ENCODE measurements at places on chromosomes 5 and 9.
A peak's percentile ranks its signal among the peaks of the same experiment; 100 is the strongest.

DNA sequence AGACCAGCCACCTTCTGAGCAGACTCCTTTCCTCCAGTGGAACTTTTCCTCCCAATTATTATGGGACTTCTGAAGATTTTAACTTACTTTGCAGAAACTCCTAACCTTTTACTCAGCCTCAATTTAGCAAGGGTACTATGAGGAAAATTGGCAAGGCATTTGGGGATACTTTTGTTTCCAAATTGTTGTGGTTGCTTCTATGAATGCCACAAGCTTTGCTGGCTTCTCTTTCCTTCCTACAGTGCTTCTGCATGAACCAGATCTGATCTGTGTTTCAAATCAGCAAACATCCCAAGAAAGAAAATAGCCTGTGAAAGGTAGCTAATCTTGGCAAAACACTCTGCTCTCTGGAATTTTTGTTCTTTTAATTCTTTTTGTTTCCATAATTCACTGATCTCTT, 57.3 kb upstream of the TAF11L2 start:
- no peak for DNase-seq

DNA sequence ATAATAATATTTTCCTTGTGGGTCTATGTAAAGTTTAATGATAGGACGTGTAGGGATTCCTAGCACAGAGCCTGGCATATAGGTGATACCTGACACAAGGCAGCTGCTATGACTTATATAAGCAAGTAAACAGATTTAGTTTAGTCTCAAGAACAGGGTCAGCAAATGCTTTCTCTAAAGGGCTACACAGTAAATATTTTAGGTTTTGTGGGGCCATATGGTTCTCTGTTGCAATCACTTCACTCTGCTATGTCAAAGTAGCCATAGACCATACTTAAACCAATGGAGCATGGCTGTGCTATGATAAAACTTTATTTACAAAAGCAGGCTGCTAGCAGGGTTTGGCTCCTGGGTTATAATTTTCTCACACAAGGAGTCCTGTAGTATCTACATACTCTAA, 204.8 kb upstream of the KLF4 start:
- DNase-seq, result no peak

DNA sequence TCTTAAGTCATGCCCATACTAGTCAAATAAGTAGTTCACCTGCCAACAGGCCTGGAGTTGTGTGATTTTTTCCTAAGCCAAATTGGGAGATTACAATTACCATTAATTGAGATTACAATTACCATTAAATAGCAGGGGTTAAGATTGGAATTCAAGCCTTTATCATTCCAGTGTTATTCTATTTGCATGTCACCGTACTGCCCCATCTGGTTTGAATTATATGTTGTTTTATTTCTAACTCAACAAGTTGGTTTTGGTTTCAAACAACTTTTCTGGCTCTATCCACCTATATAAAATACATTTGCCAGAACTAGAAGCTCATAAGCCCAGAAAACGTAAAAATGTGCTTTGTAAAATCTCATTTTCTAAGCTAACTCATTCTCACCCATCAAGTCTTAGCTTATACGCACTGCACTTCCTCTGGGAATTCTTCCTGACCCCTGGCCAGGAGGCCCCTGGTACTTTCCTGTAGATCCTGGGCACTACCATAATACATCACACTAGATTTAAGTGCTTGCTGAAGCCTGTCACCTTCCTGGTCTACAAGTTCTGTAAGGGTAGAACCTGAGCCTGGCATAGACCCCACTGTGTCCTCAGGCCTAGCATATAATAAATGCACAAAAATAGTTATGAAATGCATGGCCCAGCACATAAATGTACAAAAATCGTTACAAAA, 242.0 kb upstream of the TRPM3 start:
- no peak for DNase-seq

DNA sequence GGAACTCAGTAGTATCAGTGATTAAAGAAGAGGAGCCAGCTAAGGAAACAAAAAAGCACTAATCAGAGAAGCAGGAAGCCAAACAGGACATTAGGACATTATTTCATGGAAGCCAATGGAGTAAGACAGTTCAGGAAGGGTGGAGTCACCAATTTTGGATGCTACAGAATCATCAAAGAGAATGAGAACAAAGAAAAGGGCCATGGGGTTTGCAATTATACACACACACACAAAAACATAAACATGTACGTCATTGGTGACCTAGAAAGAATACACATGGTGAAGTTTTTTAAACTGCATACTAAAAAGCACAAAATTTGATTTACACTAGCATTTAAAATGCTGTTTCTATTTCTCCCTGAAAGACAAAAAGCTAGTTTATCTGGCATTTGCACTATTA, 96.8 kb upstream of the MRPS30 start:
- no peak for DNase-seq

DNA sequence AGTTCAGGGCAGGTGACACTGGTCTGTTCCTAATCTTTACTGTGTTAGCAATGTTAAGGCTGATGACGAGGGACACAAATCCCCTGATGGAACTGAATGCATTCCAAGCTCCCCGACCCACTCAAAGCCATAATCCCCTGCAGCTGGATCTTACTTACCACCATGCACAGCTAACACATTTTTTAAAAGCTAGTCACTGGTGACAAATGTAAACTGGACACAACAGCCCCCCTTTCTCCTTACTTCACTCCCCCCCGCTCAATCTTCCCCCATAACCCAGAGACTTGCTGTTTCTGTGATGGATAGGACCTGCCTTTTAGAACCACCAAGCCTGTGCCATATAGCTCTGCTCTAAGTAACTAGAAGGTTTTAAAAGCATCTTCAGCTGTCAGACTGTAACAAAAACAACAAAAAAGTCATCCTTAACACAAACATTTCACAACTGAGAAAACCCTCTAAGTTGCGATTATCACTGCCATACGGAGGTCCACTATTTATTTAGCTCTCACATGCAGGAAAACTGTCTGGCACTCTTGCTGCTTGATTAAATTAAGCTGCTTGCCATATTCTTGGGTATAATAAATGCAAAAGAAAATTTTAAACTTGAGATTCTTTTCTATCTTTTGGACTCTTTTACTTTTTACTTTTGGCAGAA, 44.4 kb downstream of the BNC2 start:
- no peak for DNase-seq

DNA sequence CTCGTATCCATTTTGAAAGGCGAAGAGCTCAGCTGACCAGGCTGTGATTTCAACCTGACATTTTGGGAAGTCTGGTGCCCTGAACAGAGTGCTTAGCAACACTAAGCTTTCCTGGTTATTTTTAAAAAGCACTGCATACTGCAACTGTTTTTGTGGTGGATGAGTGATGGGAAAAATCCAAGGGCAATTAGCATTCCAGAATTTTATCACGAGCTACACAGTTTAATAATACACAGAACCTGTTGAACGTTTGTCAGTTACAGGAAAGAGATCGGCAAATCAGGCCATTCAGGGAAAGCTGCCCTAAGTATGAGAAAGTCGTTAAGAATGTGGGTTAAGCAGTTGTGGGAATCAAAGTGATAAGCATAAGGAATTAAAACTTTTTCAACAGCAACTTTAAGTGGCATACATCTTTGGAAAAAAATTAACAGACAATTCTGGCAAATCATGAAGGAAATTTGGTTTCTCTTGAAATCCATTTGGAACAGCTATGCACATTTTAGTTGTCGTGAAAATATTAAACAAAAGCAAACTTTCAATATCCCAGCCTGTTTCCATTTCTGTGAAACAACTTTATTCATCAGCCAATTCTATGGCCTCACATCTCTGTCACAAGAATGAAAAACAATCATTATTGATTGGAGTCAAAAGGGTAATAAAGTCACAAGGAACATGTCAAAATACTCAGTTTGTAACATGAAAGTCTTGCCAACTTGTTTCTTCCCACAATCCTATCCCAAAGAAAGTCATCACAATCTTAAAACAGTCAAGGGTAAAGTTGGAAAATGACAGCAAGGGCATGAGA, 25.7 kb downstream of the PUM3 start:
- no peak for DNase-seq

- DNase-seq, result peak; percentile 14
These were observed 38.7 kb downstream of the NLN start for GRCh38 chr5:65760504-65761275.

DNA sequence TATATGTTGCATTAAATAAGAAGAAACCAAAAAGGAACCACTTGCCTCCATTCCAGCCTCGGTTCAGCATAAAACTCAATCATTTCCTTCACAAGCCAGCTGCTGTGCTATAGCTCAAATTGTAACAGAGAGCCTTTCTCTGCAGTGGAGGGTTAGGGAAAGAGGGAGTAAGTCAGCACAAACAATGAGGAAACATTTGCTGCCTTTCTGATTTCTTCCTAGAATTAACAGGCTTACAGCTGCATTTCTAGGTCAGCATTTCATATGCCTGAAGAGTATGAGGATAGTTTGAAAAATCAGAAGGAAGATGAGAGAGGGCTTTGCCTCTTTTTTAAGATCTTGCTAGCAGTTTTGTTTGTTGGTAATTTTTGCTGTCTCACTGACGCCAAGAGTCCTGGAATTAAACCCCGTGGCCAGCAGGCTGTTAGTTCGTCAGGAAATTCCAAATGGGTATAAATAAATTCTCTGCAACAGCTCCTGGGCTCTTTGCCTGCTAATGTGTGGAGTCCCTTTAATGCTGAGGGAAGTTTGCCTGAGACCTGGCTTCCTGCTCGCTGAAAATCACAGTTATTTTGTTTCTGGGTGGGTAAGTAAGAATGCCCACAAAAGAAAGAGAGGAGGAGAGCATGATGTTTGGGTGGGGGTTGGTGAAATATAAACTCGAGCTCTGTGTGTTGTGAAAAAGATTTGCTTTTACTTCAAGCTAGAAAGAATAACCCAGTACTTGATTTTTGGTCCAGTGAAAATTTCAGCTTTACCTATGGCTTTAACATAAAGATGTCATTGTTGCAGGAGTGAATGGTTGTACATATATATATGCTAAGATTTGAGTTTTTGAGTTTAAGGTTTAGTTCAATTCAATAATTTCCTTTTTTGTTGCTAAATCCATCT, 148.1 kb upstream of the DMRT1 start:
- no peak for DNase-seq

- no peak for DNase-seq
These were observed 515.9 kb downstream of the RAB3C start for GRCh38 chr5:59098743-59099142.

- no peak for DNase-seq
These were observed 616.4 kb upstream of the NUDT12 start for GRCh38 chr5:104178829-104179456.

GRCh38 chr5:124252747-124253146, 493.7 kb downstream of the ZNF608 start:
- no peak for DNase-seq

DNA sequence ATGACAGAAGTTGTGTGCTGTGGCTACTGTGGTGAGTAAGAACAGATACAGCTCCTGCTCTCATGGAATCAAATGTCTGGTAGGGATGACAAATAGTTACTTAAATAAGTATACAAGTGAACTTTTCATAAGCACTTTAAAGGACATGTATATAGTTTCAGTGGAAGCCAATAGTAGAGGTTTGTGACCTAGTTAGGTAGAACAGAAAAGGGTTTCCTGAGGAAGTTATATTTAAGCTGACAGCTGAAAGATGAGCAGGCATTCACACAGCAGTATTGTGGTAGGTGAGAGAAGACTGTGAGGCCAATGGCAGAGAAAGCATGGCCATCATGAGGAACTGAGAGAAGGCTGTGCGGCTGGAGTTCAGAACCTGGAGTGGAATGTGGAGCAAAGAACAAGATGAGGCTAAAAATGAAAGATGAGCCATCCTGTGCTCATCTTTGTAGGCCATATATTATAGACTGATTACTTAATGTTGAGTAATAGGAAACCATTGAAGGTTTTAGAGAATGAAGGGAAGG, 15.4 kb downstream of the FAM174A start:
- no peak for DNase-seq

DNA sequence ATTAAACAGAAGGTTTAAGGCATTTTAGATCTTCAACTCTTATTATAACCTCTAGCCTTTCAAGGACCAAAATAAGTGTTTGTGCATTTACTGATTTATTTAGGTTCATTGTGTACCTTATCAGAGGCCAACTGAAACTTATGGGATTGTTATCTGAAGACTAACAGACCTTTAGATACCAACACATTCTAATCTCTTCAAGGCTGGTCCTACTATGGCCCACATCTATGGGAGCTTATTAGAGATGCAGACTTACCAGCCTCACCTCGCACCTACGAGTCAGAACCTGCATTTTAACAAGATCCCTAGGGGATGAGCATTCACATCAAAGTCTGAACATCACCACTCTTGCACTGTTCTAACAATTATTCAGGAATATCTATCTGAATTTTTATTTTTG, 1.9 kb downstream of the IARS1 start:
- no peak for DNase-seq

GRCh38 chr9:20361229-20361628, 261.1 kb downstream of the MLLT3 start:
- no peak for DNase-seq

DNA sequence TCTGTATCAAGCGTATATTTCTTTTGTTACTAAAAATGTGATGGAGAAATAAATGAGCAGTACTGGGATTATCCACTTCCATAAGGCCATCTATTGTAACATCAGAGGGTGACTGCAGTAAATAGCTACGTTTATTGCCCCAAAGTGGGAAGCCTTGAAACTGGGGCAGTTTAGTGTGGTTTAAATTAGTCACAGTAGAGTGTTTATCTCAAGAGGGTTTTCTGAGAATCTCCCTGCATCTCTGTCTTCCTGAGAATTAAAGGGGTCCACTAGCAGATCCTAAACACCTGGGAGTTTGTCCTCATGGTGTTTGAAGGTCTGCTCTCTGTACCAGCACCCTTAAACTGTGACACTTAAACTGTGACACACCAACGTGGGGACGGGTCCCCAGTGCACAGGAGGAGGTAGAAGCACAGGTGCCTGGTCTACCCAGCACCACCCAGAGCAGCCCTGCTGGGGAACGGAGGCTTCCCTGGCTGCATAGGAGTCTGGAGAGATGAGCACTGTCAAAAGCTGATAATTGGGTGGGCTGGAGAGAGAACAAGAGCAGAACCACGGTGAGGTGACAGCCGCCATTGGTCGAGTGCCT, 25.2 kb downstream of the PRRC2B start:
- no peak for DNase-seq

- no peak for DNase-seq
These were observed 23.3 kb downstream of the ENC1 start for GRCh38 chr5:74617202-74617601.

DNA sequence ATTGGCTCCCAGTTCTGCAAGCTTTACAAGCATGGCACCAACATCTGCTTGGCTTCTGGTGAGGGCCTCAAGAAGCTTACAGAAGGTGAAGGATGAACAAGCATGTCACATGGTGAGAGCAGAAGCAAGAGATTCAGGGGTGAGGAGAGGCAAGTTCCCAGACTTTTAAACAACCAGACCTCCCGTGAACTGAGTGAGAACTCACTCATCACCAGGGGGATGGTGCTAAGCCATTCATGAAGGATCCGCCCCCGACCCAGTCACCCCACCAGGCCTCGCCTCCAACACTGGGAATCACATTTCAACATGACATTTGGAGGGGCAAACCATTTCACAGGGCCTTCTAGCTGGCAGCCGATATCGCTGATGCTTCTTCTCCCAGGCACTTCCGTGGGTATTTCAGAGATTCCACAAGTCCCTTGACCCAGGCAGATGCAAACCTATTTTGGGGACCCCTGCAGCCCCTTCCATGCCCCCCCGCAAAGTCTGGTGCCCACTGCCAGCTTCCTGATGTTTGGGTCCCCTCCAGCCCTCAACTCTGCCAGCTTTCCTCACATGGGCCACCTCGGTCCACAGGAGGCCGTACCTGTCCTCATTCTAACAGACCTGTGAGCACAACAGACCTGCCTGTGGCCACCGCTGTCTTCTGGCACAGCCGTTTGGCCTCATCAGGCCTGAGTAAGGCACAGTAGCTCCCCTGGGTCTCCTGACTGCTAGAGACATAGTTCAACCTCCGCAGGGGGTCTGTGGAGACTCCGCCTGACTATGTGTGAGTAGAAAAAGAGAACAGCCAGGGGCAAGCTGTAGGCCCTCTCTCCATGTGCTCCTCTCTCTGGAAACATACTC, 60.7 kb upstream of the ANGPTL2 start:
- DNase-seq, result no peak
